ENCODE measurements at places on chromosomes 7 and 10.

DNA sequence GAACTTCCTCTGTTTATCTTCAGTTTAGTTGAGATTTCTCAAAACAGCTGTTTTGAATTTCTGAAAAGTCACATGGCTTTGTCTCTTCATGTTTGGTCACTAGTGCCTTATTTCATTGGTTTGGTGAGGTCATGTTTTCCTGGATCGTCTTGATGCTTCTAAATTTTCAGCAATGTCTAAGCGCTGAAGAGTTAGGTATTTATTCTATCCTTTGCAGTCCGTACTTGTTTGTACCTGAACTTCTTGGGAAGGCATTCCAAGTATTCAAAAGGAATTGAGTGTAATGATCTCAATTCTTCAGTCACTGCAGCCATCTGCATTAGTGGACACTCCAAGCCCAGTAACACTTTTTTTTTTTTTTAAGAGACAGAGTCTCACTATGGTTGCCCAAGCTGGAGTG, 67.7 kb downstream of the HERC4 start:
- DNase-seq: no peak

GRCh38 chr7:132359743-132360142, 216.5 kb downstream of the PLXNA4 start:
- DNase-seq: no peak

DNA sequence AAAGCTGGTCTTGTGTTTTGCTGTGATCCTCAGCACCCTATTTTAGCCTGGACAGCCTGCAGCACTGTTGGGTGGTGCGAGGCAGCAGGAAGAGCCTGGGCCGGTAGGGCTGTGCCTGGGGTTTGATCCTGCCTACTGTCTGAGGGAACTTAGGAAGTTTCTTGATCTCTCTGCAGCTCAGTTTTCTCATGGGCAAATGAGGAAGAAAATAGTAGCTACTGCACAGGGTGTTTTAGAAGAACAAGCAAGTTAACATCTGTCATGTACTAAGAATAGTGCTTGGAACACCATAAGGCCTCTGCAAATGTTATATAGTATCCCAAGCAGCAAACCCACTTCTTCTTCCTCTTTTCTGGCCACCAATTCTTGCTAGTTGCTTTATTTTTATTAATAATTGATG, 12.0 kb upstream of the AGR2 start:
- DNase-seq: no peak

DNA sequence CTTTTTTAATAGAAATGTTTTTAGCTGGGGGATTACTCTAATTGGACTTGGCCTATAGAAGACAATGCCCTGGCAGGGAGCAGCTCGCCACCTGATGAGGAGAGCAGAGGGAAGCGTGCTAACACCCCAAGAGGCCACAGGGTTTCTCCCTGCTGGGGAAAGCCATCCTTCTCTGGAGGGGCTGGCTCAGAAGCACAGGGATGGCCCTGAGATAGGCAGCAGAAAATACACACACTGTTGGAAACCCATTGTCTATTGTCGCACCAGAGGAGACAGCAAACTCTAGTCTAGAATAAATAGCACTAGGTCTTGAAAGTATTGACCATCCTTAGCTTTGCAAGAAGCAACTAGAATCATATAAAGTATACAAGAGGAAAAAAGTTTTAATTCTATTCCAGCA, 5.4 kb downstream of the COBL start:
- no peak for DNase-seq

DNA sequence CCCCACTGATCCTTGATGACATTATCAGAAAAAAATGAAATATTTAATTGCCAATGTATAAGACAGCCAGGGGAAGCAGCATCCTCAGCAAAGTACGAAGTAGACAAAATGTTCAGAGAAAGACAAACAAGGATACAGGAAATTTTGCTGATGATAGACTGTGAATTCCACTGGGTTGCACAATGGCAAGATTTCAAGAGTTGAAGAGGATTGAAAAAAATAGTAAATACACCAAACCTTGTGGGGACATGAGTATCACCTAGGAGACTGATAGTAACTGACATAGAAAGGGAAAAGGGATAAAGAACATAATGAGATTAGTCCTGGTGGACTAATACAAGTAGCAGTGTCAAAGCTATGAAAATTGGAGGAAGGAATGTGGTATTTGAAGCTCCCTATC, 16.5 kb downstream of the CNOT4 start:
- no peak for DNase-seq

DNA sequence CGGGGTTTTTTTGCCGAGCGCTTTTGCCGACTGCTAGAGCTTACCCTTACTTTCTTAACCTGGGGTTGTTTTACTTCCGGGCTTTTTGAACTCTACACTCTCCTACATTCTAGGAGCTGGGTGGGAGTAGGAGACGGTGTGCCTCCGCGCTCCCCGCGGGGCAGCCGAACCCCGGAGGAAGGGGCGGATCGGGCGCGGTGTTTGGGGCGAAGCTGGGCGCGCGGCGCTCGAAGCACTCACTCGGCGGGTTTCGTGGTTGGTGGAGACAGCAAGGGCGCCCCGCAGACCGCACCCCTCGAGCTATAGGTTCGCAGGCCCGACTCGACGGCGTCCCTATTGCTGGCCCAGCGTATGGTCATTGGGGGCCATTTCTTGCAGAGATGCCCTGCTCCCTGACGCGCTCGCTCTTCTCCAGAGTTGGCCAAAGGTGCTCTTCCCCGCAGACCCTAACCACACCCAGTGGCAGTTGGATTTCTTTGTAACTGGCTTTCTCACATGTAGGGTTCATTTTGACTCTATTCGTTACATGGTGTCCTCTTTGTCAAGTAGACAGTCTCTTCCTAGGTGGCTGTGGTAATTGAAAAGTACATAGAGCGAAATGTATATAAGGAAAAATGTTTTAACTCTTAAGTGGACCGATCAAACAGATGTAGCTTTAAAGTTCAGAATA, 364 bp downstream of the ZNF518A start:
- peak; percentile 48 for DNase-seq

GRCh38 chr10:106720683-106721082, 443.8 kb downstream of the SORCS1 start:
- DNase-seq: no peak

DNA sequence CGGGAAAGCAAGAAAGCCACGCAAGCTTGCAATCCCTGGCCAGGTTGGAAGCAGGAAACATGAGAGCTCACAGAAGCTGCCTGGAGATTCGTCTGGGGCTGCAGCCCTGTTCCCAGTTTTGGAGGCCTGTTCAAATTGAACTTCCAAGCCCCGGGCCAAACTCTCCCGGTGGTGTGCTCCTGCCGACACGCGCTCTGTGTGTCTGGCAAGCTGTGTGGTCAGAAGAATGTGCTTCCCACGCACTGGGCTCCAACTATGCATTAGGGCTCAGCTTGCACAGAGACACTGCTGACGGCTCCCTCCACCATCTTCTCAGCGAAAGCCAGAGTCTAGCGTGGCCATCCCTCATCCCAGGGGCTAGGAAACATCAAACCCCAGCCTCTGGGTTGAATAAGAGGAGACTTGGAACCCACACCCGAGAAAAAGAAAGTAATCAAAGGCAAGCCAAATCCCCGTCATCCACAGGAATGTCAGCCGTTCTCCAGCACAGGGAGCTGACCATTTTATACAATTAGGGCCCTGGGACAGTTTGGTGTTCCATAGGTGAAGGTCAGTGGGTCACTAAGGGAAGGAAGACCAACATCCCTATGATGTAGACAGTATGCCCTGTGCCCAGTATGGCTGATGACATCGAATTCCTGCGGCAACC, 107.2 kb downstream of the FGFR2 start:
- no peak for DNase-seq

DNA sequence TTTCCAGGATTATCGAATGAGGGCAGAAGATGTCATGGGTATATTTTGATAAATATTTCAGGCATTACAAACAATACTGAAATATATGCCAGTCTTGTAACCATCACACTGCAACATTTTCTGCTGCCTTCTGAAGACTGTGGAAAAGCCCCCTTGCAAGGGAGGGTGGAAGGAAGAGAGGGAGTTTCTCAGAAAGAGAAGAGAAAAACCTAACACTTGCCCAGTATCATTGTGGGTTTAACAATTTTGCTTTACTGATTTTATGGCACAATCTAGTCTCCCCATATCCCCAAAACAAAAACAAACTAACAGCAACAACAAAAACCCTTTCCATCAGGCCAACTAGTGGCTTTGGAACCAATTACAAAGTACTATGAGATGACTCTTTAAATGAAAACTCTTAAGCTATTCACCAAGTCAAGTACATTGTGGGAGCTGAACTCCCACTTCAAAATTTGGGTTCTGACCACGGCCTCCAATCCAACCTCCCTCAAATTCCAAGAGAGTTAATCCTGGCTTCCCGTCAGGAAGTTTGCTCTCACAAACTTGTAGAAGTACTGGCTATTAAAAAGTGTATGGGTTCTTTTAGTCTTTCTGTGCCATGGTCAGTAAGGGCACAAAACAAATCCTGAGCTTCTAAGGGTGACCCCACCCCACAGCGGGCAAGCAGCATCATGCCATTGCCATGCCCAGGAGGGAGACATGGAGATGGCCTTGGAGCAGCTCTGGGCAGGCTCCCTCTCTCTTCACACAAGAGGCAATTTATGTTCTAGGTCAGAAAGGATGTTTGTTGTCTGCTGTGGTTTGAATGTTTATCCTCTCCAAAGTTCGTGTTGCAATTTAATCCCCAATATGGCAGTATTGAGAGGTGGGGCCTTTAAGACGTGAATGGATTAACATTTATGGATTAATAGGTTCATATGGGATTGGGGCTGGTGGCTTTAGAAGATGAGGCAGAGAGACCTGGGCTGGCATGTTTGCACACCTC, 96.3 kb downstream of the JAZF1 start:
- DNase-seq: no peak

GRCh38 chr10:111767661-111768060, 415.9 kb downstream of the GPAM start:
- no peak for DNase-seq

DNA sequence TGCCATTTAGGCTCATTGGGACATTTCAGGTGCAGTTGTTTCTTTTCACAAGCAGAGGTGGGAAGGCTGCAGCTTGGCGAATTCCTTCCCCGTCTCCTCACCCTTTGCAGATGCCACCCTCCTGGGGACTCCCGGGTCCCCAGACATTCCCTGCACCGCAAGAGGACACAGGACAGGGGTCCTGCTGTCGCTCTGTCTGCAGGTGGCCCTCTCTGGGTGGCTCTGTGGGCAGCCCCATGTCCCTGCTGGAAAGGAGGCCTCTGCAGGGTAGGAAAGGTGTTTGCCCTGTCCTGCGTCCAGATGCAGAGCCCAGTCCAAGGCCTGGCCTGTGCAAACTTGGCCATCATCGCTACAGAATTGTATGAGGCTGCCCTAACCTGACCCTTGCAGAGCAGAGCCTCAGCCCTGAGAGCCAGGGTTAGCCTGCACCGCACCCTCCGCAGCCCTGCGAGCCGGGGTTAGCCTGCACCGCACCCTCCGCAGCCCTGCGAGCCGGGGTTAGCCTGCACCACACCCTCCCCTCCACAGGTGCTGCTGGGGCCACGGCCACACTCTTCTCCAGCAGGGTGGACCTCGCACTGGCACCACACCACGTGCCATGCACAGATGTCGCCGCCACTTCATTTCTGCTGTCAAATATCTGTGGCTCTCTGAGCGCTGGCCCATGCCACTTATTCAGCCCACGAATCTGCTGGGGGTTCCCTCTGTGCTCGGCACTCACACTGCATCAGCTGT, 61.0 kb downstream of the CFAP46 start:
- DNase-seq: no peak

DNA sequence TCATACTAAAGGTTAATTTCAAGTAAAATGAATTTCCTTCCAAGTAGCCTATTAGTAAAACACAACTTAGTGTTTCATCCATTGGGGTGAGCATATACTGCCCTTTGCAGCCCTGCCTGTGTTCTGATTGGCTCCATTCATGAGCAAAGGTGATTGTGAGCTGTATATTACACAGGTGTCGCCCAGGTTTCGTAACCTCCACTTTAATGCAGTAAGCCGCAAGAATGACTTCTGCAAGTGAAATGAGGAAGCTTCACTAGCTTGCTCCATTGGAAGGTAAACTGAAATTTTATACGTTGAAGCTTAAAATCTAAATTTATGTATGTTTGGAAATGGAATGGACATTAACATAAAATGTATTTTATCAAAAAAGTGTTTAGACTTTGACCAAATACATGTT, 24.4 kb downstream of the MTURN start:
- DNase-seq: no peak

DNA sequence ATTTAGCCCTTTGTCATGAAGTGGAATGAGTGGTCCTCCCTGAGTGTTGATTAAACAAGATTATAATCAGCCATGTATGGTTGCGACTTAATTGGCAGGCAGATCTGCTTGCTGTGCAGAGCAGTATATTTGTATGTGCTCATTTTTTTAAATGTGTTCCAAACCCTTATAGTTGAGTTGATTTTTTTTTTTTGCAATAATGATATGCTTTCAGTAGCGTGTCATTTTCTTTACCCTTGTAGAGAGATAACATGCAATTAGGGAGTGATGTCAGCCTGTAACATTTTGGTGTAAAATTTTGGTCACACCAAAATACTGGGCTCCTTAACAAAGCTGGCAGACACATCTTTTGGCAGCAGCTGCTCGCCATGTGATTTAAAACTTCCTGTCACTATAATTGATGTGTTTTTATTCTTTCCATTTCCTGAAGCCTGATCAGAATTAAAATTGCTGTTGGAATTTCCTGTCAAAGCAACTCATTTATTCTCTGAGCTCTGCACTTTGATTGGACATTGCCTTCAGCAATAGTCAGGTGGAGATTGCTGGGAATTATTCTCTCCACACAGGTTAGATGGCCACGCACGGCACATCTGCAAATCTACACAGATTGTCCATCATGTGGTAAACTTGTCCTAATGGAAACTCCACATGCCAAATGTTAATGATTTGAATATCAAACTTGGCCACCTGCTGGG, 125.3 kb downstream of the DYNC1I1 start:
- no peak for DNase-seq

GRCh38 chr10:59016043-59016442, 160.4 kb upstream of the PHYHIPL start:
- DNase-seq: no peak

GRCh38 chr7:27185013-27185853, at the start of gene HOXA11:
Gene HOXA11, minus strand, starts transcription at chr7:27185232. Its CDS starts 88 bp downstream, at chr7:27185144.
- no peak for DNase-seq

DNA sequence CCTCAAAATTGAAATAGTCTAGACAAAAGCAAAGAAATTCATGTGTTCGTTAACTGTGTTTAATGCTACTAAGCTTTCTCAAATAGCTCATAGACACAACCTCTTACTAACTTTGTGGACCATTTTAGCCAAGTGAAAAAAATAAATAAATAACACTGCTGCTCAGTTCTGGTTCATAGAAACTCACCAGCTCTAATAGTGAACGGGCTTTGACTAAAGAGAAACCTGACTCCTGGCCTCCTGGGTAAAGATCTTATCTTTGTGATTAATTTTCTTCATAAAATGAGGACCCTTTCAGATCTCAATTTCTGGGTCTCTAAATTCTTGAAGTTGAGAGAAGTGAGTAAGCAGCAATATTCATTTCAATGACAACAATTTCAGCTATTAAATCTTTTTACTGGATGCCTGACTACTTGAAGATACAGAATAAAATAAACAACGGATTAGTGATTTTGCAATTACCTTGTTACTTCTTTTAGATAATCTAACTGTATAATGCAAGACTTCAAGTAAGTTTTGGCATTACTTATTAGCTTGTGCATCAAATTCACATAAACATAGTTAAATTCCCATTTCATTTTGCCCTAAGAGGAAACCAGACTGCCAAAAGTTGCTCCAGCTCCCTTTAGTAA, 3.1 kb downstream of the CADPS2 start:
- no peak for DNase-seq

GRCh38 chr10:68463365-68464093, 8.2 kb downstream of the DNA2 start:
- no peak for DNase-seq
